Nephron progenitor cell (in vitro differentiated cells): ENCODE measurements at places on chromosomes 13 and 19.
A peak's percentile ranks its signal among the peaks of the same experiment; 100 is the strongest.

DNA sequence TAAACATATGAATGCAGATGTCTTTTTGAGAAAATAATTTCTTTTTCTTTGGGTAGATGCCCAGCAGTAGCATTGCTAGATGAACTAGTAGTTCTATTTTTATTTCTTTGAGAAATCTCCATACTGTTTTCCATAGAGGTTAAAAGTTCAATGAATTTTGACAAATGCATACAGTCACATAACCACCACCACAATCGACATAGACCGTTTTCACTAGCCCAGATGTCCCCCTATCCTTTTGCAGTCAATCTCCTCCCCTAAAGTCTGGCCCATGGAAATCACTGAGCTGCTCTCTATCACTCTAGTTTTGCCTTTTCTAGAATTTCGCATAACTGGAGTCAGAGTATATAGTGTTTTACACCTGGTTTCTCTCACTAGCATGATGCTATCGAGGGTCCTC, 10.8 kb downstream of the FAM216B start:
- no peaks in the 10 kb centered on the region for H3K36me3 ChIP-seq
- no peak for DNase-seq
- peaks cover 23% of the 10 kb centered on the region for H3K4me1 ChIP-seq
- H3K4me3 ChIP-seq = no peak overlapping the region
- H3K27ac ChIP-seq = no peak overlapping the region

DNA sequence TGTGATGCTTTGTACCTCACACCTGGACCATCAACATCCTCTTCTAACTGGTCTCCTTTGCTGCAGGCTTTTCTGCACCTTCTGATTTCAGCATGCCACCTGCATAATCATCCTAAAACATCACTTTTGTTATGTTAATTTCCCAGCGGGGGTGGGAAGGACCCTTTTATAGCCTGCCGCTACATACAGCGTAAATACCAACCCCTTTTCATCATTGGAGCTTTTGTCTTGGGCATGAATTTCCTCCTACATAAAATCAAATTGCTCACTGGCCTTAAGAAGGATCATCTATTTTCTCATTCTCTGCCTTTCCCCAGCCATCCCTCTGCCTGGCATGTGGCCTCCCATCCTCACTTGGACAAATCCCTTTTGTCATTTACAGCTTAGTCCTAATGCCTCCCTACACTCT, 124.7 kb downstream of the RBM26 start:
- no peak overlapping the region for H3K27ac ChIP-seq
- DNase-seq = no peak
- H3K27me3 ChIP-seq = no peaks in the 10 kb centered on the region
- no peaks in the 10 kb centered on the region for H3K4me1 ChIP-seq
- H3K4me3 ChIP-seq = no peak overlapping the region

DNA sequence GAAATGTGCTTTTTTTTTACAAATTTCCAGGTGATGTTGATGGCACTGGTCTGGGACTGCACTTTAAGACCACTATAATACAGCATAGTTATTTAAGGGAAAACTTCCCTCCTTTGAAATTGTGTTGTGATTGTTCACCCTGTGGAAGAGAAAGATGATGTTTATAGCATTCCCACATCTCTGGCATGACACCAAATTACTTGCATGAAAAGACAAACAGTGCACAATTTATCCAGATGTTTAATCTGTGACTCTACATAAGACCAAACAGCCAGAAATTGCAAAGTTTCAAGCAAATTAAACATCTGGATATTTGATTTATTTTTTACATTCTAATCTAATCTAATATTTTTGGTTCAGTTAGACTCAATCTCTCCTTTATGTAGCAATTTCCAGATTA, 51.6 kb downstream of the UFM1 start:
- no peaks in the 10 kb centered on the region for H3K36me3 ChIP-seq
- H3K4me3 ChIP-seq = no peak overlapping the region
- peaks cover 11% of the 10 kb centered on the region for H3K4me1 ChIP-seq

- peak overlapping the region; percentile 9 for H3K27ac ChIP-seq
- H3K27me3 ChIP-seq = peaks cover 5% of the 10 kb centered on the region
- peaks cover 13% of the 10 kb centered on the region for H3K4me1 ChIP-seq
- peaks cover 32% of the 10 kb centered on the region for H3K36me3 ChIP-seq
These were observed 22.0 kb upstream of the GPR18 start for GRCh38 chr13:99280166-99280565.

- peaks cover 24% of the 10 kb centered on the region for H3K4me1 ChIP-seq
- no peak overlapping the region for H3K27ac ChIP-seq
- H3K4me3 ChIP-seq = no peak overlapping the region
- no peak for DNase-seq
- no peaks in the 10 kb centered on the region for H3K27me3 ChIP-seq
- no peaks in the 10 kb centered on the region for H3K36me3 ChIP-seq
These were observed 110.8 kb downstream of the SUCLA2 start for GRCh38 chr13:47890146-47890814.

DNA sequence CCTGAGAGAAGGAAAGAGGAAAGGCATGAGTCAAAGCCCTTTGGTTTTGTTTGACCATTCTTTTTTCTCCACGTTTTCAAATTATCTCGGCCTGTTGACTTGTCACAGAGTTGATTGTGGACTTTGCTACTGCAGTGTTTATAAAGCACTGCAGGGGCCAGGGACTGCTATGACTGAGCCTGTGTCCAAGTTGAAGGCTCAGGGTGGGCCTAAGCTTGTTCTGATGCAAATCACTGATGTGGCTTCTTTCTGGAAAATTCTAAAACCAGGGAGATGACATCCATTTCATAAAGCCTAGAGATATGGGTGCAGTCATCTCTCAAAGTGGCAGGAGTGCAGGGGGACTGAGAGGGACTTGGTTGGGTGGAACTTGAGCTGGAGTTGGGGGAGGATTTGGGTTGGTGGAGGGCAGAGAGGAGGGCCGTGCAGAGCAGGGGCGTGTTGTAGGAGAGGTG, 1.2 kb upstream of the CXCL17 start:
- H3K36me3 ChIP-seq = no peaks in the 10 kb centered on the region
- H3K27me3 ChIP-seq = peaks cover 14% of the 10 kb centered on the region
- peaks cover 20% of the 10 kb centered on the region for H3K4me1 ChIP-seq
- DNase-seq = no peak

- no peaks in the 10 kb centered on the region for H3K36me3 ChIP-seq
- H3K27me3 ChIP-seq = peaks cover 25% of the 10 kb centered on the region
- no peak for DNase-seq
- no peak overlapping the region for H3K27ac ChIP-seq
- H3K4me3 ChIP-seq = no peak overlapping the region
- H3K4me1 ChIP-seq = no peaks in the 10 kb centered on the region
These were observed 19.0 kb upstream of the ADGRE1 start for GRCh38 chr19:6868351-6868750.

GRCh38 chr19:42096255-42096837, 20.4 kb downstream of the ZNF574 start:
- peaks cover 23% of the 10 kb centered on the region for H3K4me1 ChIP-seq
- no peak overlapping the region for H3K27ac ChIP-seq
- H3K4me3 ChIP-seq = no peak overlapping the region
- no peak for DNase-seq
- H3K36me3 ChIP-seq = no peaks in the 10 kb centered on the region

- peaks cover 83% of the 10 kb centered on the region for H3K4me1 ChIP-seq
- peaks cover 15% of the 10 kb centered on the region for H3K36me3 ChIP-seq
- H3K27ac ChIP-seq = peak overlapping the region; percentile 97
- no peak for DNase-seq
- peak overlapping the region; percentile 9 for H3K4me3 ChIP-seq
These were observed 204.9 kb upstream of the MIR17HG start for GRCh38 chr13:91142572-91142971.

DNA sequence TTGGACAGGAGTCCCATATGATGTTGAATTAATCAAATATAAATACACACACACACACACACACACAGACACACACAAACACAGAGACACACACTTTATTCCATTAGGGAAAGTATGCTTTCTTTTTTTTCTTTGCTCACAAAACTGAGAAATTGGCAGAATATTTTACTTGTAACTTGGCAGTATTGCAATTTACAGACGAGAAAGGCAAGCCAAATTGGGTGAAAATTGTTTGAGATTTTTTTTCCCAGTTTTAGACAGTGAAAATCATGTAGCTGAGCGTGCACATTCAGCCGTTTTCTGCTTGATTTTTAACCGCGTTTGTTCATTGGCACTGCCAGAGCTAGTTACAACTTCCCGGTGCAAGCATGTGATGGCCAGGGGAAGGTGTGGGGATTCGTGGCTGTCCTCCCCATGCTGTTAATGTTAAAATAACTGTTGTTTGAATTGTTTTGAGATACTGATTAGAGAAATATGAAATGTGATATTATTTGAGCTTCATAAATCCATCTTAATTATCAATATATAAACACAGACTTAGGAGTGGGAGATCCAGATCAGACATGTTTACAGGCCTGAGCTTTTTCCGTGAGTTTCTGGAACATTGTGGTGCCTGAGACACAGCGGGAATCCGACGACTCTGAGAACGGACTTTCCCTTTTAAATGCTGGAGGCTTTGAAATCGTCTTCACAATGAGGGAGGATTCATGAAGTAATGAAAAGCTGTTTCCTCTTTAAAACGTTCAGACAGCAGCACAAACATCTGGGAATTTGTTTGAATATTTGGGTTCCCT, 125.5 kb downstream of the KCNRG start:
- H3K4me1 ChIP-seq = peaks cover 15% of the 10 kb centered on the region
- H3K27ac ChIP-seq = no peak overlapping the region
- no peak for DNase-seq
- H3K4me3 ChIP-seq = no peak overlapping the region
- no peaks in the 10 kb centered on the region for H3K36me3 ChIP-seq

GRCh38 chr19:43471091-43471490, 5.7 kb upstream of the LYPD3 start:
- peaks cover 26% of the 10 kb centered on the region for H3K4me1 ChIP-seq
- H3K4me3 ChIP-seq = no peak overlapping the region
- no peak for DNase-seq
- H3K36me3 ChIP-seq = peaks cover 5% of the 10 kb centered on the region
- peak overlapping the region; percentile 29 for H3K27ac ChIP-seq

GRCh38 chr13:43113603-43114002, 90.2 kb downstream of the DNAJC15 start:
- H3K36me3 ChIP-seq = no peaks in the 10 kb centered on the region
- peaks cover 15% of the 10 kb centered on the region for H3K4me1 ChIP-seq
- DNase-seq = no peak
- no peak overlapping the region for H3K4me3 ChIP-seq

DNA sequence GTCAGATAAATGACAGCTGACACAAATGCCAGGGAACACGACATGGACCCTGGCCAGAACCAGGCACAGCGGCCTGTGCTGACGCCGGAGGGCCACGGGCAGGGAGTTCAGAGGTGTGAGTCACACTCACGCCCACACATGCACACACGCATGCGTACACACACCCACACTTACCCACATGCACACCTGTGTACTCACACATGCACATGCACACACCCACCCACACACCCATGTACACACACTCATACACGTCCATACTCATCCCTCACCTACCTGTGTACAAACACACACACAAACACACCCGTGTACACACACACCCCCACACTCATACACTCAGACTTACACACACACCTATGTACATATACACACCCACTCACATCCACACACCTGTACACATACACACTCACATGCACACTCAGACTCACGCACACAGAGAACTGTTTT, 40.4 kb downstream of the MLLT1 start:
- H3K4me1 ChIP-seq = peaks cover 80% of the 10 kb centered on the region
- DNase-seq = no peak
- H3K27ac ChIP-seq = peak overlapping the region; percentile 86
- peaks cover 16% of the 10 kb centered on the region for H3K36me3 ChIP-seq

- DNase-seq = no peak
- no peaks in the 10 kb centered on the region for H3K4me1 ChIP-seq
- H3K36me3 ChIP-seq = no peaks in the 10 kb centered on the region
- H3K27me3 ChIP-seq = peaks cover 25% of the 10 kb centered on the region
These were observed 4.9 kb upstream of the CD33 start for GRCh38 chr19:51219971-51220370.

DNA sequence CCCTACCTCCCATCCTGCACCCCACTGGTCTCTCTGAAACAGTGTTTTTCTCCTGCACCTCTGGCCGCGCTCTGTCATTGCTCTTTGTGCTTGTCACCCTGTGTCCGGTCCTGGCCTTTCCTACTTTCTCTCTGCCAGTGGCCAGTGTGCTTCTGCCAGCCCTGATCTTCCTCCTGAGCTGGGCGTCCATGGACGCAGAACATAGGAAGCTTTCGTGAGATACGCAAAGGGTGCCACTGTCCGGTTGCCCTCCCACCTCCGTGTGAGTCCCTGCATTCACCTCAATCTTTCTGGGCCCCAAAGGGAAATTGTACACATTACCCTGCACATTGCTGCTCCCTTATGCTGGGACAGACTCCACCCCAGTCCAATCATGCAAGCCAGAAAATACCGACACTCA, 105.7 kb upstream of the SOX1 start:
- no peaks in the 10 kb centered on the region for H3K4me1 ChIP-seq
- no peak overlapping the region for H3K27ac ChIP-seq
- no peak overlapping the region for H3K4me3 ChIP-seq
- peaks cover 15% of the 10 kb centered on the region for H3K27me3 ChIP-seq
- DNase-seq = no peak

DNA sequence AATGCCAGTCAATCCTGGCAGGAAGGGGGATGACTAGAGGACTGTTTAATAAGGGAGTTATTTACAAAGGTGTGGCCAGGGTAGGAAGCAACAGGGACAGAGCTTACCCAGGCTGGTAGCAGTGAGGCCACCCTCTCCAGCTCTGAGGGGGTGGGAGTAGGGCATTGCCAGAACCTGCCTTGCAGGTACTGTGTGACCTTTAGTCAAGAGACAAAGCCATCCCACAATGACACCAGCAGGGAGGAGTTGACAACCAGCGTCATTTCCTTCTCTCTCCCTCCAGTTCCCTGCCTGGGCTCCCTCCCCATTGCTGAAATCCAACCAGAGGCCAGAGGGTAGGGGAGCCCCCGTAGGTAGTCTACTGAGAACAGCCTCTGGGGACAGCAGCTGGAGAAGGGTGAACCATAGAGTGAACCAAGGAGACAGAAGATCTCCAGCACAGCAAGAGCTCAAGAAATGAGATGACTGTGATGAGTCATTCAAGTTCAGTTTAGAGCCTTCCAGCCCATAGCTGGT, 33.3 kb upstream of the SPATA13 start:
- H3K4me1 ChIP-seq = peaks cover 49% of the 10 kb centered on the region
- DNase-seq = no peak
- peaks cover 11% of the 10 kb centered on the region for H3K36me3 ChIP-seq
- peak overlapping the region; percentile 47 for H3K27ac ChIP-seq
- H3K27me3 ChIP-seq = peaks cover 2% of the 10 kb centered on the region

- no peak overlapping the region for H3K27ac ChIP-seq
- H3K36me3 ChIP-seq = peaks cover 5% of the 10 kb centered on the region
- no peak overlapping the region for H3K4me3 ChIP-seq
- no peak for DNase-seq
- H3K4me1 ChIP-seq = no peaks in the 10 kb centered on the region
- H3K27me3 ChIP-seq = peaks cover 3% of the 10 kb centered on the region
These were observed 189.3 kb upstream of the SPRY2 start for GRCh38 chr13:80530191-80530590.

GRCh38 chr13:92864584-92865284, 361.9 kb upstream of the GPC6 start:
- no peaks in the 10 kb centered on the region for H3K4me1 ChIP-seq
- H3K27ac ChIP-seq = no peak overlapping the region
- H3K36me3 ChIP-seq = no peaks in the 10 kb centered on the region
- no peaks in the 10 kb centered on the region for H3K27me3 ChIP-seq
- DNase-seq = no peak
